ENCODE measurements at places on chromosomes 3 and 15. TPM values are rescaled to one million over a fixed set of nuclear protein-coding genes. Genes with fewer than 3 reads are reported as not detected.
A peak's percentile ranks its signal among the peaks of the same experiment; 100 is the strongest.

- DNase-seq = no peak
Measured at GRCh38 chr15:90004252-90004651, 3.1 kb downstream of the ZNF710 start.

Gene CEMIP
- 2.5 TPM for polyA plus RNA-seq

GRCh38 chr3:142646020-142646785, 50.0 kb downstream of the PLS1 start:
- DNase-seq = no peak

Gene LRRN1
- polyA plus RNA-seq = 28.2 TPM

DNA sequence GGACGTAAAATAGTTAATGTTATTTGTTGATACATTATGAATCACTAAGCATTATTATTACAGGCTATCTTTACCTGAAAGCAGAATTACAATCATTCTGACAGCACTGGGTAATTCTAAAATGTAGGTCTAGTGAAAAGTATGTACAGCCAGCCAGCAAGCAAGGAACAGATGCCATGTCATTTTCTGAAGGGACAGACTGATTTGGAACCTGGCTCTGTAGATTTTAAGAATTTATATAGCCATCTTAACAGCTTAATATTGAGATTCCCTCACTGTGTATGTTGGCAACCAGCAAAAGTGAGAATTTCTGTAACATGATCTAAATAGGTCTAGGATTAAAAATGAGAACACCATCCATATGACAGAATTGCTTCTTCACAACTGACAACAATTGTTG, 359.4 kb downstream of the ZIC4 start:
- no peak for DNase-seq

Gene NEDD4
- polyA plus RNA-seq = 16.2 TPM

Gene FBXO45
- polyA plus RNA-seq = 12.2 TPM

Gene PARP15
- polyA plus RNA-seq = 1.5 TPM

DNA sequence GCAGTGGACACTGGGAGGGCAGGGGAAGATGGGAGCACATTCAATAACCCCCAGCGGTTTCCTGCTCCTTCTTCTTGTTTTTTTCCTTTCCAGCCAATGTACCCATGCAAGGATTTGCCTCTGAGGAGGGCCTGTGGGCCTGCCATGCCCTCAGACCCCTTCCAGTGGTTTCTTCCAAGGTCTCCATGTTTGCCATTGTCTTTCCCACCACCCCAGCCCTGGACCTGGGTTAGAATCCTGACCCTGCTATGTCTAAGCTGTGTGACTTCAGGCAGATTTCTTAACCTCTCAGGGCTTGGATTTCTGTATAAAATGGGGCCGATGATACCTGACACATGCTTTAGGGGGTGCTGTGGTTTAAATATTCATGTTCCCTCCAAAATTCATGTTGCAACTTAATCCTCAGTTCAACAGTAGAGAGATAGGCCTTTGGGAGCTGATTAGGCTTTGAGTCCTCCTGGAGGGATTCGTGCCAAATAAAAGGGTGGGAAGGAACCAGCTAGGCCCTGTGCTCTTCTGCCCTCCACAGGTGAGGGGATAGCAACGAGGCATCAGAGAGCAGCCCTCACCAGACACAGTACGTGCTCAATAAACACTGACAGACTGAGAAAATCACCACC, 46.3 kb upstream of the FLNB start:
- DNase-seq = no peak

GRCh38 chr3:154089421-154090420, 31.5 kb upstream of the ARHGEF26 start:
- DNase-seq = peak; percentile 8

Gene CDCP1
- 25.5 TPM for polyA plus RNA-seq

Gene HCLS1
- polyA plus RNA-seq = 16.4 TPM

- no peak for DNase-seq
Measured at GRCh38 chr3:45889337-45889736, 3.0 kb downstream of the CCR9 start.

- peak; percentile 51 for DNase-seq
Measured at GRCh38 chr3:142888481-142889211, at the start of gene PCOLCE2. PCOLCE2 (minus strand) TSS chr3:142889083; CDS start chr3:142888896, 187 bp downstream.

GRCh38 chr3:1783995-1784394, 314.7 kb upstream of the CNTN4 start:
- no peak for DNase-seq

DNA sequence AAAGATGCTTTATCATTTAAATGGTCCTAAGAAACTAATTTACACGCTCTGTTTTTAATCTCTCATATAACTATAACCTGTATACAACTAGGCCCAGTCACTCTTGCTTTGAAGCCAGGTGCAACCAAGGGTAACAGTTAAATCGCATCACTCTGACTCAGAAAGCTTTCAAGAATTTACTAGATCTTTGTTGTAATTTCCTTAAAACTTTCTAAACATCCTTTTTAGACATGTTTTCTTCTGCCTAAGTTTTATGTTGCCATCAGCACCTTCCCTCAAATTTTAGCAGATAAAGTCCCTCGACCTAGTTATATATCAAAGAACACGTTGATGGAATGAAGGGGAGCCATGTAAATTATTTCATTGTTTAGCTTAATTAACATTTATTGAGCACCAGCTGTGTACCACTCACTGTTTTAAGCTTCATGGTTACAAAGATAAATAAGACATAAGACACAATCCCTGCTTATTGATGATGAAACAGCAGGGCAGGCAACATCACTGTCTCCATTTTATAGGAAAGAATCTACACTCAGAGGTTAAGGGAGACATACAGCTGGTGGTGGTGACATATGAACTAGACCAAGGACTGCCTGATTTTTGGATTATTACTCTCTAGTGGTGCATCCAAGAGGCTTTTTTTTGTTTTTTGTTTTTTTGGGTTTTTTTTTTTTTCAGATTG, 101.0 kb downstream of the CD200R1L start:
- no peak for DNase-seq

Gene GASK1A
- polyA plus RNA-seq = 5.0 TPM

- DNase-seq = peak; percentile 3
Measured at GRCh38 chr3:119418641-119419040, 44.8 kb downstream of the TMEM39A start.

Gene NLGN1
- polyA plus RNA-seq = 3.6 TPM

Gene RHCG
- polyA plus RNA-seq = 0.12 TPM

- DNase-seq = no peak
Measured at GRCh38 chr3:24368605-24369004, 126.0 kb downstream of the THRB start.

DNA sequence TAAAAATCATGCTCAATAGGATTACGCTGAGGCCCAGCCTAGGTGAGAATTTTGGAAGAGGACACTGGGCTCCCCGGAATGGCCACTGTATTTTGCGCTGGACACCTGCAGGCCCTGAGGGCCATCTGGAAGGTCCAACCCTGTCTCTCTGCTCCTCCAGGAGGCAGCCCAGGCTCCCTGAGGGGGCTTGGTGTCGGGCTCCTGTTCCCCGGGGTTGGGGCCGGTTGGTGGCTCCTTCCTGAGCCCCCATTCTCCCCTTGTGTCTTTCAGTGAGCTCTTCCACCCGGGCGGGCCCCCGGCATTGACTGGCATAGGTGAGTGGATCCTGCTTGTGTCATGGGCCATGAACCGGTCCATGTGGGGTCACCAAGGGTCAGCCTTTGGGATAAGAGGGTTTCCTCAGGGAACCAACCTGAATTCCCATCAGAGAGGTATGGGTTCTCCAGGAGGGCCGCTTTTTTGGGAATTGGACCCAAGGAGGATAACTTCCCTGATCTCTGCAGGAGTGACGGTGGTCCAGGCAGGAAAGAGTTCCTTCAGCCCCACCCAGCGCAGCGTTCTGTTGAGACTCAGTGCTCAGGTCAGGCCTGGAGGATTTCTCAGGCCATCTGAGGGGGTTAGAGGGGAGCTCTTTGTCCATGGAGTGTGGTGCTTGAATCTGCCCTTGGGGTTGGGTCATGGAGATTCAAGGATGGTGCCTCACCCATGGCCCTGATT, 187.8 kb downstream of the UBE3A start:
- DNase-seq = no peak

Gene EPHB3
- 9.3 TPM for polyA plus RNA-seq

DNA sequence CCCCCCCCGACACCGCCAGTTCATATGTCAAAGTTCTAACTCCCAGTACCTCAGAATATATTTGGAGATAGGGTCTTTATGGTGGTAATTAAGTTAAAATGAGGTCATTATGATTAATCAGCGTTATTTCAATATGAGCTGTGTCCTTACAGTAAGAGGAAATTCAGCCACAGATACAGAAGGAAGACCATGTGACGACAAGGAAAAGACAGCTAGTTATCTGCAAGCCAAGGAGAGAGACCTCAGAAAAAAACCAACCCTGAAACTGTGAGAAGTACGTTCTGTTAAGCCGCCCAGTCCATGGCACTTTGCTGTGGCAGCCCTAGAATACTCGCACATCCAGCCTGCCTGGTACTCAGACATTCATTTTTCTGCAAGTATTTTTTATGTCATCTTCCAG, 62.3 kb upstream of the ARL8B start:
- DNase-seq = peak; percentile 49

GRCh38 chr3:35549690-35550089, 89.6 kb upstream of the ARPP21 start:
- DNase-seq = no peak

DNA sequence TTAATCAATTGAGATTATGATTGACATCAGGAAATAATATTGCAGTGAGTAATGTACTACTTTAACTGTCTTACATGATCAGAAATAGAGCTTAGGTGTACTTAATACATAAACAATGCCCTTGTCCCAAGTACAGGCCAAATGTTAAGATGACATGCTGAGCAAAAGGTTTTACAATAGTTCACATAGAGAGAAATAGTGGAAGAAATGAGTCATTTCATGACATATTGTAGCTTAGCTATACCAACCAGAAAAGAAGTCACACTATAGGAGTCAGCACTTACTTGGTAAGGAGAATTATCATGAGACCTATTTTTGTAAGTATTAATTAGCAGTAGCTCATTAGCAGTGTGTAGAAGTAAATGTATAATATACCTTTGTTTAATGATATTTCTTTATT, 96.4 kb upstream of the NANOGP8 start:
- DNase-seq = no peak

- no peak for DNase-seq
Measured at GRCh38 chr3:127714125-127714571, 41.4 kb downstream of the ABTB1 start.

DNA sequence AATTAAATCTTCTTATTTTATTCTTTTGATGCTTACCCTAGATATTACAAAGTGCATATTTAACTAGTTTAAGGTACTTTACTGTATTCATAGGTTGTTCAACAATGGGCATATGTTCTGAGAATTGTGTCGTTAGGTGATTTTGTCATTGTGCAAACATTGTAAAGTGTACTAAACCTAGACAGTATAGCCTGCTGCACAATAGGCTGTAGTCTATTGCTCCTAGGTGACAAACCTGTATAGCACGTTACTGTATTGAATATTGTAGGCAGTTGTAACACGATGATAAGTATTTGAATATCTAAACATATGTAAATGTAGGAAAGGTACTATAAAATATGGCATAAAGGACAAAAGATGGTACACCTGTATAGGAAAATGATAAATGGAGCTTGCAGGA, 100.7 kb downstream of the CACNA2D3 start:
- peak; percentile 4 for DNase-seq

Gene SUMF1
- 29.3 TPM for polyA plus RNA-seq

DNA sequence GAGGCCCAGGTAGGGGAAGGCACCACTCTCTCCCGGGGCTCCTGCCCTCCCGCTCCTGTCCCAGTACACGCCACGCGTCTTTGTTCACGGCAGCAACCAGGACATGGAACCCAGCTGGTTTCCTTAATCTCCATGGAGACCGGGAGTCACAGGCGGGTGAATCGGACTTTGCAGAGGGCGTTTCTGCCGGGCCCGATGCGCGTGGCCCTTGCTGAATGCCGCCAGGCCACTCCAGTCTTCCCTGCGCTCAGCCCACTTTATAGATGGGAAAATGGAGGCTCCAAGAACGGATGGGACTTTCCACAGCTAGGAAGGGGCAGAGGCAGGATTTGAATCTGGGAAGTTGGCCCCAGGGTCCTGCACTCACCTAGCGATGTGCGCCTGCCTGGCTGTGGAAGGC, 7.4 kb downstream of the PLXND1 start:
- no peak for DNase-seq

Gene SLC24A5
- polyA plus RNA-seq = not detected

GRCh38 chr3:162391301-162391700, 894.7 kb downstream of the OTOL1 start:
- no peak for DNase-seq

Gene GPR62
- polyA plus RNA-seq = 0.18 TPM

DNA sequence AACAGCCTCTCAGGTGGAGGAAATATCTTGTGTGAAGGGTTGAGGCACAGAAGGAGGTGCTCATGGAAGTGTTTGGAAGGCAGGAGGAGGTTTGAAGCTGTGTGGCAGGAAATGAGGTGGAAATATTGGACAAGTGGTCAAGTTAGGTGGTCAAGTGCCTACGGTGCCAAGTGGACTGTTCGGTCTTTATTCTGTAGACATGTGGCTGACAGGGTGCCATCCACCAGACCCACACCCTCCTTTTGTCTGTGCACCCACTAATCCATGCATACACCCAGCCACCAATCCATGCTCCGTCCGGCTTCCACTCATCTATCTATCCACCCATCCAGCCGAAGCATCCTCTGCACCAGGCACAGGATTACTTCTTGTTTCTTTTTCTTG, 2.2 kb downstream of the SLC6A20 start:
- no peak for DNase-seq

DNA sequence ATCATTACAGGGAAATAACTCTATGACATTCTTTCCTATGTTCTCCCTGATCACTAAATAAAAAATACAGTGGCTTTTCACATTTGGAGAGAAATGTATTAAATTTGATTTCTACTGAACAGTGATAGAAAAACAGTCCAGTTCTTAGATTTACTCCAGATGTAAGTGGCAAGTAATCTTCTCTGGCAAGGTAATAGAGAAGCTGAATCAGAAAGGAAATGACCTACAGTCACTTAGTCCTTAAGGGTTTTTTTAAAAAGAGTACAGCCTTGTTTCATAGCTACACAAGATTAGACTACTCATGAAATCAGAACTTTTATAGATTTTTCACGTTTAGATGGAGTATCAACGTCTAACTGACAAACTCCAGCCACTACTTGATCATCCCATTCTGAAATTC, 236.9 kb downstream of the CADPS start:
- DNase-seq = no peak
